ENCODE measurements at places on chromosomes 7 and 10.

DNA sequence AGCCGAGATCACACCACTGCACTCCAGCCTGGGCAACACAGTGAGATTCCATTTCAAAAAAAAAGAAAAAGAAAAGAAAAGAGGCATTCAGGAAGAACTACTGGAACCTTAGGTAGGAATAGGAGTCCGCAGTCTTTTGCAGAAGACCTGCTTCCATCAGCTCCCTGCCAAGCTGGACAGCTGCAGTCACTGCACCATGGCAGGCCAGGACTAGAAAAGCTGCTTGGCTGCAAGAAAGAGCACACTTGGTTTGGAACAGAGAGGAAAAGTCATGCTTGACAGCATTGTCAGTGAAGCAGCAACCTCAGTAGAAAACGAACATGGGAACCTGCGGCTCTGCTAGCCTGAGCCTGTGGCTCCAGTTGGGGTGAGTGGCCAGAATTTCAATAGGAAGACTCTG lies 104.3 kb downstream of the MARCHF5 start:
- DNase-seq: no peak

DNA sequence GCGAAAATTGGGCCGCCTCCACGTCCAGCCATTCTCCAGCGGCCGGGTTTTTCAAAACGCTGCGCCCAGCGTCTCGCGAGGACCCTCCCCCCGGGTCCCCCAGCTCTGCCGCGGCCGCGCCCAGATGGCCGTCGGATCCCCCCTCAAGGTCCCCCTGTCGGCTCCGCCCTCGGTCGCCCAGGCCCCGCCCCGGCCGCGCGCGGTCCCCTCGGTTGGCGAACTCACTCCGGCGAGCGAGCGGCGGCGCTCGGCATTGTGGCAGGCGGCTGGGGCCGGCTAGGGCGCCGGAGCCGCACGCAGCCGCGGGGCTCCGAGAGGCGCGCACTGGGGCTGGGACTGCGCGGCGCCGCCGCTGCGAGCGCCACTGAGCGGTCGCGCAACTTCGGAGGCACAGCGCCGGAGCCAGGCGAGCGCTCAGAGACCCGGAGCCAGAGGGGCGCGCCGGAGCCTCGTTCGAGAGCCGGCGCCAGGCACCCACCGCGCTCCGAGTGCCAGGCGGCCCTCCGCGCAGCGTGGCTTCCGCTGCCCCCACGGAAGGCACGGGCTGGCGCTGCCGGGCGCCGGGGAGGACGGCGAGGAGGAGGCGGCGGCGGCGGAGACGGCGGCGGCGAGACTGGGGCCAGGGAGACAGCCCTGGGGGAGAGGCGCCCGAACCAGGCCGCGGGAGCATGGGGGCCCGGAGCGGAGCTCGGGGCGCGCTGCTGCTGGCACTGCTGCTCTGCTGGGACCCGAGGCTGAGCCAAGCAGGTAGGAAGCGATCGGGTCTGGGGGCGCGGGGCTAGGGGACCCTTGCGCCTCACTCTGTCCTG lies at the start of gene UNC5B:
TSS of gene UNC5B (plus strand) at position 253 of the 809 bp plus-strand sequence. CDS start at position 669, 416 bp downstream.
- peak; percentile 18 for DNase-seq

DNA sequence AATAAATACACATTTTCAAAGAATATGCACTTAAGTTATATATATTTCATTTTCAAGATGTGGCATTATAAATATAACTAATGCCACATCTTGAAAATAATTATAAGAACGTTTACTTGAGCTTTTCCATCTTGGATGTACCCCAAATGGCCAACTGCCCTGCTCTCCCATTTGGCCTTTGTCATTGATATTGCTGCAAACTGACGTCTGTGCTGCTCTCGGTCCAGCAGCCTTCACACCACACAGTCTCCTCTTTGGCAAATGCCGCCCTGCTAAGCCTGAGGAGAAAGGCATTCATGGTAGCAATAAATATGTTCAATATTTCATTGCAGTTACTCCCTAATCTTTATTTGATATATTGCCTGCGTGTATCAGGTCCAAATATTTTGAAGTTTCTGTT lies 384.6 kb upstream of the ADARB2 start:
- no peak for DNase-seq

GRCh38 chr7:18341756-18342155 lies 153.8 kb upstream of the HDAC9 start:
- DNase-seq: no peak

- DNase-seq: no peak
Observed at GRCh38 chr10:125136087-125136486, 24.3 kb downstream of the CTBP2 start.

GRCh38 chr7:24069751-24070150 lies 214.2 kb upstream of the NPY start:
- no peak for DNase-seq

DNA sequence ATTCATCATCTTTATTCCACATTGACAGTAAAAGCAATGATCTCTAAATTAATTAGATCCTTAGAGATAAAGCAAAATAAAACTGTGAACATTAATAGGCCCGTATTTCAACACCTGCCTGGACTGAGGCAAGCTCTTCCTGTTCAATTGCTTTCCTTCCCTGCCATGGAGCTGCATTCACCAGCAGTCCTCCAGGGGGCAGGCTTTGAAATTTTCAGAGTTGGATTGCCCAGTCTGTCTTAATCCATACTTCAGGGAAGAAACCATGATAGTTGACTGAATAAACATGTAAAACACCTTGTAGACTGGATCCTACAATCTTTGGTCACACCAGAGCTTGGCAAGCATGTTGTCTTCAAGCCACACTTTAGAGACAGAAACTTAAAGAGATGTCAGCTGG lies 936.6 kb downstream of the NRG3 start:
- no peak for DNase-seq

- no peak for DNase-seq
Observed at GRCh38 chr10:119770928-119771327, 45.1 kb downstream of the INPP5F start.

GRCh38 chr10:97534746-97535367 lies 36.1 kb downstream of the UBTD1 start:
- DNase-seq: no peak

DNA sequence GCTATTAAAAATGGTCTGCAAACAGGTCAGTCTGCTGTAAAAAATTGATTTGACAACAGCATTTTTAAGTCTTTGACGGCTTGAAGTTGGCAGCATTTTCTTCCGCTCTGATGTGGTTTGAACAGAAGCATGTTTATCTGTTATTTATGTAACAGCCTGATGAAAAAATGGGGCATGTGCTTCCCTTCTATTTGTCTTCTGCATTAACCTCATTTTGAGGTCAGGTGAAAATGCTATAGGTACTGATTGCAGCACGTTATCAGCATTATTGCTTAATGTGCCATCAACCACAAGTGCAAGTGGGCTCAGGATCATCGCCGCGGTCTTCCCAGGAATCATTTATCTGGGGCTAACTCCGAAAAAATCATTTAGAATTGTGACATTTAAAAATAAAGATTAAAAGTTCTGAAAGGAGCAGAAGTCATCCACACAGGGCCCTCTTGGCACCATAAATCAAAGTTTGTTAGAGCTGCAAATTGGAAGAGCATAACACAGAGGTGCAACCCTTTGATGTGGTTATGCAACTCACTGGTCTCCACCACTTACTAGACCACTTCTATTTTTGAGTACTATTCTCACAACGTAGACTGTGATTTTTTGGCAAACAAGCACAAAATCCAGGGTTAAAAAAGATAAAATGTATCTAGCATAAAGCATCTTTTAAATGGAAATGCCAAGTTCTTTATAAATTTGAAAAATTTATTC lies 307.7 kb downstream of the MDFIC start:
- DNase-seq: no peak

DNA sequence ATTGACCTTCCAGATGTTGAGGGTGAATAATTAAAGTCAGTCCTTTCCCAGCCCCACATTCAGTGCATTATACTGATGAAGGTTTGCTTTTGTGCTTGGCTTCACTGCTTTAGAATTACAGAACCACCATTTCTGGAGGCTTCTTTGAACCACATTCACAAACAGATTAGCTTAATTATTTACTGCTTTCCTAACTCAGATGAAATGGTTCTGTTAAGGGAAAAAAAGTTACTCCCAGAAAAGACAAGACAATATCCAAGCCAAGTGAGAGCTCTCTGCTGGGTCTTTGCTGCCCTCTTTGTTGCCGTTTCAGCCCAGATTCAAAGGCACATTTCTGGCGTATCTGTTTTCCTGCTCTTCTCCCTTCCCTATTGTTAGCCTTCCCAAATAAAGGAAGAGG lies 188.9 kb downstream of the AHR start:
- DNase-seq: no peak

- no peak for DNase-seq
Observed at GRCh38 chr7:298375-298702, 8.4 kb downstream of the FOXL3 start.

DNA sequence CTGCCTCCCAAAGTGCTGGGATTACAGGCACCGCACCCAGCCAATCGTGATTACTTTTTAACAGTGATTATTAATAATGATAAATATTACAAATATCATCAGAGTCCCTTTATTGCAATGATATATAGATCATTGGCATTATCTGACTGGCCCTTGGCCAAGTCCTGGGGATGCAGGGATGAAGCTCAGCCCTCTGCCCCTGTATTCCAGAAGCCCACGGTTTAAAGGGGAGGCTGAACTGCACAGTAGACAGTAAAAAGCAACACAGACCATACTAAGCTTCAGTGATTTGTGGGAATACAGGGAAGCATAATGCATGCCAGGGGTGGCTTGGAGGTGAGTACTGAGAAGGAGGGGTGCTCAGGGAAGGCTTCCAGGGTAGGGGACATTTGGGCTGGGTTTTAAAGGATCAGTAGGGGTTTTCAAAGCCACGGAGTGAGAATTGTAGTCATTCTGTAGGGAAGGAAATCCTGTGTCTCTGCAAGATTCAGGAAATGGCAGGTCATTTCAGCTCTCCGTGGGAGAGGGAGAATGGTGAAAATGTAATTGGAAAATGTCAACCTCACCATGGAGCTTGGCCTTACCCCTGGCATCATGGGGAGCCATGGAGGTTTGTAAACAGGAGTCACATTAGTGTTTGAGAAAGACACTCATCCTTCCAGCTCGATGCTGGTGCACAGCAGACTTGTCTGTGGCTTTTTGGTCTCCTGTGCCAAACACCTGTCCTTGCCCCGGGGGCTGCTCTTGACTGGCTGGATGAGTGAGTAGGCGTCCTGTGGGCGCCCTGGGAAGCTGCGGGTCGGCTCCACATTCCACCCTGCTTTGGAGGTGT lies 8.8 kb downstream of the ADAMTS14 start:
- no peak for DNase-seq

- DNase-seq: no peak
Observed at GRCh38 chr10:128036746-128037543, 89.3 kb downstream of the MKI67 start.

GRCh38 chr7:30635798-30636197 lies 41.1 kb downstream of the GARS1 start:
- DNase-seq: no peak

GRCh38 chr7:46756256-46756655 lies 825.7 kb downstream of the TNS3 start:
- no peak for DNase-seq

- no peak for DNase-seq
Observed at GRCh38 chr10:122657255-122657654, 42.4 kb downstream of the C10orf120 start.

- no peak for DNase-seq
Observed at GRCh38 chr7:157310676-157311185, 26.1 kb upstream of the DNAJB6 start.

DNA sequence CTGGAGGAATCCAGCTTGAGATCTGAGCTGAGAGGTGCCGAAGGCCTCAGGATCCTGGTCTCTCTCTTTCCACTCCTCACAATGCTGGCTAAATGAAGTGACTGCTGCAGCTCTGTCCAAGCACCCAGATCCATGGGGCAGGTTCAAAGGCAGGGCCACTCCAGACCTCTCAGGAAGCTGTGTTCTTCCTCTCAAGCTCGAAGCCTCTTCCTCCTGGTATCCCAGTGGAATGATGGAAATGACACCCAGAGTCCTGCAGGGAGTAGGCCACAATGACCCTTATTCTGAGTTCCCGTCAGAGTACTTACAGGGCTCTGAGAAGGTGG lies 574.1 kb downstream of the GRID1 start:
- DNase-seq: no peak

DNA sequence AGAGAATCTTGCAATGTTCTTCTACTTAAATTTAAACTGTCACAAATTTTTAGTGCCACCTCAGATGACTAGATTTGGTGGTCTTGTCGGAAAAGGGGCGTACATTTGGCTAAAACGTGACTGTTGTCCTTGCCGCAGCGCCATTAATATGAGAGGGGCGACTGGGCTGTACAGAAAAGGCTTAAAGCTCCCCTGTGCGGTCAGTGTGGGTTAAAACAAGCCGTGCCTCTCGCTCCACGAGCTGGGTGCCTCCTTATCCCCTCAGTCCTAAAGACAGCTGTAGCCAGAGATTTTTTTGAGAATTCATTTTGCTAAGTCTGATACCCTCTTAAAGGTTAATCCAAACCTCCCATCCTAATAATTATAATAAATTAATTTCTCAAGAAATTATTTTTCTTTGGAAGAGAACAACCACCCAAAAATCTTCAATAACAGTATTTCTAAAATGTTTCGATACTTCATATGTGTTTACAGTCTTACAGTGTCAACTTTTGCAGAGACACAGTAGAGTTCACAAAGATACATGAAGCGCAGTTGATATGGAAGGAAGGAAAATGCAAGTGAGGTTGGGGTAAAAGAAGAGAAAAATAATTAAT lies 68.6 kb downstream of the C7orf25 start:
- DNase-seq: no peak

GRCh38 chr7:44643206-44643605 lies 36.8 kb downstream of the OGDH start:
- DNase-seq: no peak

GRCh38 chr10:69209787-69210484 lies 10.2 kb upstream of the HKDC1 start:
- DNase-seq: no peak

DNA sequence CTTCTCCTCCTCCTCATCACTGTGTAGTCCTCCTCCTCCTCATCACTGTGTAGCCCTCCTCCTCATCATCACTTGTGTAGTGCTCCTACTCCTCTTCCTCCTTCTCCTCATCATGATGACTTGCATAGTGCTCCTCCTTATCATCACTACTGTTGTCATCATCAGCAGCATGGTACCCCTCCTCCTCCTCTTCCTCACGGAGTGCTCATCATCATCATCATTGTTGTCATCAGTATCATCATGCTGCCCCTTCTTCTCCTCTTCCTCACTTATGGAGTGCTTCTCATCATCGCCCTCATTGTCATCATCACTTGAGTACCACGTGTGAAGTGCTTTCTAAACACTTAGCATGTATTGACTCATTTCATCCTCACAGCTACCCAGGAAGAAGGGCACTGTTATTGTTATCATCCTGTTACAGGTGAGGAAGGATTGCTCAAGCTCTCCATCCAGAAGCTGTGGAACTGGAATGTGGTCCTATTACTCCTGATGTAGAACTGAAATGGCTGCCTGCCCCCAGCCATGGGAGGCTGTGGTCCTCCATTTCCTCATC lies 122.8 kb upstream of the SHH start:
- no peak for DNase-seq

All from activated T-helper 1 cell treated with Interleukin-2 at 50 U/mL for 16 hours (primary cell).